Ascending aorta (tissue), 2 donors: ENCODE measurements at places on chromosomes 2 and 18.

GRCh38 chr2:237298151-237299118 lies 115.5 kb downstream of the COL6A3 start:
- DNase-seq, result no peak

GRCh38 chr2:18837240-18837639 lies 247.9 kb upstream of the NT5C1B start:
- no peak for DNase-seq

DNA sequence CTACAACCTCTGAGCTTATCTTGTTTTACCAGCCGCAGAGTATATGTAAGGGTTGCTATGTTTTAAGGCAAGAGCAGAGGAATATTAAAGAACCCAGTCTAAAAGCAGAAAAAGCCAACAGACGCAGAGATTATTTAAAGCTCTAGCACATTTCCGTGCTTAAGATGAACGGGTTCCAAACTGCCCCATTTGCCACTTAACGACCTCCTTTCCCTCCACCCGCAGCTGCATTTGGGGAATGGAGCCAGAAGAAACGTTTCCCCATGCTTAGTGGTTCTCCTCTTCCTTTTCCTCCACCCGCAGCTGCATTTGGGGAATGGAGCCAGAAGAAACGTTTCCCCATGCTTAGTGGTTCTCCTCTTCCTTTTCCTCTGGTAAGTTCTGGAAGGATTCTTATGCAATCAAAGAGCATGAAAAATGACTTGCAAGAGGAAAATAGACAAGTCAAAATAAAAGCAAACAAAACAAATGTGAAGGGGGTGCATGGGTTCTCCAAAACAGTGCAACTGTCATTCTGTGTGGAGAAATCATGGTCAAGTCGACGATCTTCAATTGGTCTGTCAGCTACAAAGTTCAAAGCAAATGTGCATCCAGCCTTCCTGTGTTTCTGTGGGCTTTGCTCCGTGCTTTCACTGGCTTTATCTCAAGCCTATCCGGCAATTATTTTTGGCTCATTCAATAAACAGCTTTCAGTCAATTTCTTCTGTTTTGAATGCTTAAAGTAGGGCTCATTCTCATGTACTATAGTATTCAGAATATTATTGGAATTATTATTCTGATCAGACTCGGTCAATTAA lies 57.8 kb downstream of the DIPK1C start:
- DNase-seq, result no peak

DNA sequence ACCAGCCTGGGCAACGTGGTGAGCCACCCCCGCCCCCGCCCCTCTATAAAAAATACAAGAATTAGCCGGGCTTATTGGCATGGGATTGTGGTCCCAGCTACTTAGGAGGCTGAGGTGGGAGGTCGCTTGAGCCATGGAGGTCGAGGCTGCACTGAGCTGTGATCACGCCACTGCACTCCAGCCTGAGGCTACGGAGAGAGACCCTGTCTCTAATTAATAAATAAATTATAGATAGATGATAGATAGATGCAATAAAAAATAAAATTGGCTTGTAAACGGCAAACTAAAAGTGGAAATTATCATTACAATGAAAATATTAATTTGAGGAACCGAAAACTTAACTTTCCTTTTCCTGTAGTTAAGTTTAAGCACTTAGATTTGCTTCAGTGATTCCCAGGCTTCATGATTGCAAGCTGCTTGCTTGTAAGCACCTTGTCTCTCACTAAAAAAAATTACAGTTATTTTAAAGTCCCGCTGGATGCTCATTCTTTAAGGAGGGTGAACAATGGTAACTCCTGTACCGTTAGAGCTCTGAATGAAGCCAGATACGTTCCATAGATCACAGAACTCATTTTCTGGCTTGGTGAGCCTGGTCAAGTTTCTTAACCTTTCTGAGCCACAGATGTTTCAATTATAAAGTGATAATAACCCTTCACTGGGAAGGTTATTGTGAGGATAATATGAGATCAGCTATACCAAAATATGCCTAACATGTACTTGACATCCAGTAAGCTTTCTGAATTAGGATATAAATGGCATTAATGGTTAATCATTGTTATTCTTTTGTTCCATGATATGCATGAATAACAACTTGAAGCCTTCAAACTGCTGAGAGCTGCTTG lies 9.3 kb upstream of the NARS1 start:
- no peak for DNase-seq

- peak; percentile 93 for DNase-seq
Observed at GRCh38 chr2:148643998-148644882, at the start of gene EPC2. Gene EPC2 (plus strand): TSS chr2:148644751. CDS start chr2:148645018, 267 bp downstream.

GRCh38 chr18:34828093-34828492 lies 118.0 kb downstream of the DTNA start:
- DNase-seq, result no peak

DNA sequence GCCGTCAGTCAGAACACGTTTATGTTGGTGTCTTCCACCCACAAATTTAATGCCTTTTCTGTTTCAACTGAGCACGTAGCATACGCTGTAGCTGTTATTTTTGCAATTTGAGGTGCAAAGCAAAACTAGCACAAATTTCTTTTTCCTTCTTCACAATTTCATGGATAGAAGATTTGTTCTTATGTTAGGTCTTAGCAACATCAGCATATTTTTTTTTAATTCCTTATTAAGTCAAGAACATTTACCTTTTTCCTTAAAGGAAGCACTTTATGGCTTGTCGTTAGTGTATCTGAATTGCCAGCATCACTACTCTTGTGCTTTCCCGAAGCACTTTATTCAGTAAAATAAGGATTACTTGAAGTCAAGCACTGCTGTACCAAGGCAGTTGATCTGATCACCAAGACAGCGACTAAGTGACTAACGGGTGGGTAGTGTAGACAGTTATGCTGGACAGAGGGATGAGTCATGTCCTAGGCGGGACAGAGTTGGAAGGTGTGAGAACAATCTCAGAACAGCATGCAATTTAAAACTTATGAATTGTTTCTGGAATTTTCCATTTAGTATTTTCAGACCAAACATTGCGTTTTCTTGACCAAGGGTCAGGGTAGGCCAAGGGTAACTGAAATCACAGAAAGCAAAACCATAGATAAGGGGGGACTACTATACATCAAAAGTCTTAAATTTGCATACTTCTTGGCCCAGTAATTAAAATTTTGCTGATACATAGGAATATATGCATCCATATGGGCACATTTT lies 13.3 kb downstream of the BABAM2 start:
- no peak for DNase-seq

DNA sequence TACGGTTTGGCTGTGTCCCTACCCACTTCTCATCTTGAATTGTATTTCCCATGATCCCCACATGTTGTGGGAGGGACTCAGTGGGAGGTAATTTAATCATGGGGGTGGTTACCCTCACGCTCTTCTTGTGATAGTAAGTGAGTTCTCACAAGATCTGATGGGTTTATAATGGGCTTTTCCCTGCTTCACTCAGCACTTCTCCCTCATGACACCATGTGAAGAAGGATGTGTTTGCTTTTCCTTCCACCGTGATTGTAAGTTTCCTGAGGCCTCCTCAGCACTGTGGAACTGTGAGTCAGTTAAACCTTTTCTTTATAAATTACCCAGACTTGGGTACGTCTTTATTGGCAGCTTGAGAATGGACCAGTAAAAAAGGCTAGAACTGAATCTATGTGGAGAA lies 750.0 kb upstream of the ID2 start:
- no peak for DNase-seq

- DNase-seq, result no peak
Observed at GRCh38 chr2:225274751-225275150, 124.8 kb upstream of the NYAP2 start.

- peak; percentile 65 for DNase-seq
Observed at GRCh38 chr2:20579866-20580265, 71.0 kb downstream of the HS1BP3 start.

DNA sequence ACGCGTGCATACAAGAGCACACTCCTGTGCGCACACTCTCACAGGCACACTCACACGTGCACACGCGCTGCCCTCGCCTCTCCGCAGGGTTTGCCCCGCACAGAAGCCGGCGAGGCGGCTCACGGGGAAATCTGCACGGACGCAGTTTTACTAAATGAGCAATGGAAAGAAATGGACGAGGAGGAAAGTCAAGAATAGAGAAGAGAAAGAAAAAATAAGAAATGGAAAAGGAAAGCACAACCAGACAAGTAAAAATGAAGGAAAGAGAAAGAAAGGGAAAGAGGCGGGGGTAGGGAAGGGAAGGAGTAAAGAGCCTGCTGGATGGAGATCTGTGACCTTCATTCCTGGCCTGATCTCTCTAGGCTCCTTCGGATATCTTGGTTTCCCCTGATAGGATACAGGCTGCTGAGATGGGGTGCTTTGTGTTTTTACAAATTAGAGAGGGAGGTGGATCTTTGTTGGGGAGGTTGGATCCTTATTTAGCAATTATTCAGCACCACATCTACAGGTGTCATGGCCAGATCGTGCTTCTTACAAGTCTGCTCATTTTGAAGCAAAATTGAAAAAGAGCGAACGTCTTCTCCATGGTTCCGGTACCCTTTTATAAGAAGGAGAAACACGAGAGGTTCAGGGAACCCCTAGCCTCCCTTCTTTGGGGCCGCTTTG lies 693 bp upstream of the LRP2 start:
- no peak for DNase-seq

DNA sequence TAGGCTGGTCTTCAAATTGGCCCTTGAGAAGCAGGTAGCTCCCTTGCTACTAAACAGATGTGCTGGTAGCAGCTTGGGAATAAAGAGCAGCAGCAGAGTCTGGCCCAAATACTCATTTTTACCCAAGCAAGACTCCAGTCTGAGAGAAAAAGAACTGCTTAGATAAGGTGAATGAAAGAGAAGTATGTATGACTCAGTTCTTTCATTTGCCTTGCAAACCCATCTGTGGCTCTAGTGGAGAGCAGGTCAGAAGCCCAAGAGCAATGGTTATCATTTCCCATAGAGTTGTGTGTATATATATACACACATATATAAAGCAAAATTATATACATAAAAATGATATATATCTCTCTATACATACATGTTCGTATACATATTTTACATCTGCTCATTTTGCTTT lies 80.3 kb downstream of the CAMKMT start:
- DNase-seq, result no peak

DNA sequence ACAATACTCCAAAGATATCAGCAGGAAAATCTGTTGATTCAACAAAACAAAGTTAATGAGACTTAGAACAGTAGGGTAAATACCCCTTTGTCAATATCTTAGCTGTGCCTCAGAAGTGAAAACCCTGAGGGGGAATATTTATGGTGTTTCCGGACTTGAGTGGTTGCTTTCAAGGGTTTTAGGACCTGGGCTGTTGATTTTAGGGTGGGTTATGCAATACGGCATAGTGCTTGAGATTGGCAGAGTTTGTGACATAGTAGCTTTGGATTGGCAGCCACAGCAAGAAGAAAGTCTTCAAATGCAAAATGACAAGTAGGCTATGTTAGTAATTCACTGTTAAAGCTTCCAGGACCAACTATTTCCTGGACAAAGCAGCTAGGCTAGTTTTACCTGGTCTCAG lies 826.3 kb upstream of the CDH2 start:
- DNase-seq, result no peak

GRCh38 chr2:240277073-240277806 lies 136.8 kb upstream of the OTOS start:
- DNase-seq, result peak; percentile 73

DNA sequence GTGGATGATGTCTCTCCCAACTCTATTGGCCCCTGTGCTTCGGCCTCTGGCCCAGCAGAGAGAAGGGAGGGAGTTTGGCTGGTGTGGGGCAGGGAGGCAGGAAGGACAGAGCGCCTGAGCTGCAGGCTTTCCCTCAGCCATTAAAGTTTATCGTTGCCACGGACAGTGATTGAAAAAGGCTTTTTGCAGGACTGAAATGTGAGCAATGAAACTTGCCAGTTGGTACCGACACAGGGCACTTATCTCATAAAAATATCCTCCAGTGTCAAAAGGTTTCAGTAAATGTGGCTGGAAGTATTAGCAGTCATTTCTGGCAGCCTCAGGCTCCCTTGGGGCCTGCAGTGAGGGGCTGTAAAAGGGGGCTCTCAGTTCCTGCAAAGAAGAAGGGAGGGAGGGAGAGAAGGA lies 169.2 kb downstream of the GLI2 start:
- DNase-seq, result no peak

DNA sequence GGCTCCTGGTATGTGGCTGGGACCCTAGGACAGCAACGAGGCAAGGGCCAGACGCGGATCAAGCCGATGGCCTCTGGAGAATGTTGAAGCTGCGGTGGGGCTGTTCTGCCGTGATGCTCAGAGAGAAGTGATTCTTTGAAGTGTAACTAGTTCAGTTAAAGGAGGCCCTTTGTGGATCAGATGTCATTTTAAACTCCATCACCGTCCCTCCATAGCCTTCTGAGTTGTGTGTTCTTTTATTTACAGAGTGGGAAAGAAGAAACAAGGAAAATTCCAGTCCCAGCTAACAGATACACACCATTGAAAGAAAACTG lies 403 bp downstream of the PNO1 start:
- DNase-seq, result no peak

- DNase-seq, result no peak
Observed at GRCh38 chr2:147086715-147087114, 758.1 kb upstream of the ACVR2A start.

- DNase-seq, result no peak
Observed at GRCh38 chr2:96163415-96163767, 18.2 kb upstream of the DUSP2 start.
